NCI-H187 (cell line): ENCODE measurements at places on chromosomes 3 and 15.

- DNase-seq: no peak
Measured at GRCh38 chr15:71313806-71314205, 198.5 kb downstream of the THSD4 start.

- no peak for DNase-seq
Measured at GRCh38 chr3:34107669-34108068, 309.2 kb downstream of the PDCD6IP start.

DNA sequence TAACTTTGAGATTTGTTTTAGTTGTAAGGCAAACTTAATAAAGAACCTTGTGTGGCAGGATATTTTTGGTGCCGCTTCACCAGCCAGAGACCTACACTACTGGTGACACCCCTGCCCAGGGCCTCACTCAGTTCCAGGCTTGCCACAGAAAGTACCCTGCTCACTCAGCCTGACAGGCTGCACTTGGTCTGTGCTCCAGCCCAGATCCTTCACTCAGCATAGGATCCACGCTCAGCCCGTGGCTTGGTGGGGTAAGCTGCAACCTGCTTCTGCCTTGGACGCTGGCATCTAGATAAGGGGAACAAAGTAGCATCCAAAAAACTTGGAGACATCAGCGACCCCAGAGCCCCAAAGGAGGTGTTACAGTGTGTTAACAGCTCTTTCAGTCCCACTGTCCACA is 825.5 kb downstream of the EPHA3 start:
- DNase-seq: no peak

DNA sequence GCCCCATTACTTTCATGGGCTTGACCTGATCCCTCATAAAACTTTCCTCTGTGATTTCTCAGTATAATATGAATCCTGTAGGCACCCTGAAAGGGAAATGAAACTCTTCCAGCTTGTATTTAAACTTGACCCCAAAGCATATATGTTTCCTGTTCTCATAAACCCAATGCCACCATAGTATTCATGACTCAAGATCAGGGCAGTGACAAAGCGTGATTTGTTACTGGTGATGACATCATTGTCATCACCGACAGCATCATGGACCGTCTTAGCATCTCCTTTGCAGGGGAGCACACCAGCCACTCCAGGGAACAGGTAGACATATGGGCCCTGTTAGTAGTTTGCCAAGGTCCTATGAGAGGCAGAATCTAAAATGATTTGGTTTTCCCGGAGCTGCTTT is 741.2 kb downstream of the NR2F2 start:
- DNase-seq: no peak

- DNase-seq: no peak
Measured at GRCh38 chr3:173255555-173255954, 114.5 kb upstream of the SPATA16 start.

- no peak for DNase-seq
Measured at GRCh38 chr3:38029400-38030125, at the start of gene PLCD1. Gene PLCD1 (minus strand): TSS chr3:38029642. CDS start chr3:38029539, 103 bp downstream.

DNA sequence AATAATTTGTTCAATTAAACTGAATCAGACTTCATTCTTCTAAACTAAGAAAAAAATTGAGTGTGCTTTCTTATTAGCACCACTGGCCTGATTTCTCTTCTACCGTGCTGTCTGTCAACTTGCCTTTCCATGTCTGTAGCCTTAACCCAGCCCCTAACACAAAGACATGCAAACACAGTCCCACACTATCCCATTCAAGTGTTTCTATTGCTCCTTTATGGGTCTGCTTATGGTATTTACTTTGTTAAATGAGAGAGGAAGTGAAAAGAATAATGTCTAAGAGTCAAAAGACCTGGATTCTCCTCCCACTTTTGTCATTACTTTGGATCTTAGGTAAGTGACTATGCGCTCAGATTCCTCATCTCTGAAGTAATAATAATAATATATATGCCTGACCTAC is 55.3 kb downstream of the GTF2E1 start:
- no peak for DNase-seq

DNA sequence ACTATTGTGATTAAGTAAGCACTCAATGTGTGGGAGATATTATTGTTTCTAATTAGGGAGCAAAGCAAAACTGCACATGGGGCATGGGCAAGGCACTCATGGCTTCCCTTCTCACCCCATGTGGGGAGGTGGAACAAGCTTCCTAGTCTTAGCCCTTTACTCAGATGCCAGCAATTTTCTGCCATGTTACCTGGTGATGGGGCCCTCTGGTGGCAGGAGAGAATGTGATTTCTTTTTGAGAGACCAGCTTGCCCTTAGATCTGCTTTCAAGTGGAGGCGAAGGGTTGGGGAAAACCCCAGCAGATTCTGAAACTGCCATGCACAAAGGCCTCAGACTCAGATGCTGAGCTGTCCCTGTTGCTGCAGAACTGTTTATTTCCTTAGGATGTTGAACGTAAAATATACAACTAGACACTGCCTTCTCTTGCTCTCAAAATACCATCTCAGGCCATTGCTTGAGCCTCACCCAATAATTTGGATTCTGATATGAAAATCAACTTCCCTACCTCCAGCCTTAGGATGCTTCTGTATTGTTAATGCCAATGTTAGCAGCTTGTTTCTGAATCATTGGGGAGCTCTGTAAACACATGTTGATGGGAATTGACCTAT is 130.2 kb upstream of the TPRG1 start:
- peak; percentile 4 for DNase-seq

GRCh38 chr3:9888540-9888939 is 1.9 kb upstream of the JAGN1 start:
- no peak for DNase-seq

- DNase-seq: no peak
Measured at GRCh38 chr3:177776661-177777101, 579.4 kb upstream of the TBL1XR1 start.

- no peak for DNase-seq
Measured at GRCh38 chr3:123745184-123745855, 138.8 kb downstream of the MYLK start.

DNA sequence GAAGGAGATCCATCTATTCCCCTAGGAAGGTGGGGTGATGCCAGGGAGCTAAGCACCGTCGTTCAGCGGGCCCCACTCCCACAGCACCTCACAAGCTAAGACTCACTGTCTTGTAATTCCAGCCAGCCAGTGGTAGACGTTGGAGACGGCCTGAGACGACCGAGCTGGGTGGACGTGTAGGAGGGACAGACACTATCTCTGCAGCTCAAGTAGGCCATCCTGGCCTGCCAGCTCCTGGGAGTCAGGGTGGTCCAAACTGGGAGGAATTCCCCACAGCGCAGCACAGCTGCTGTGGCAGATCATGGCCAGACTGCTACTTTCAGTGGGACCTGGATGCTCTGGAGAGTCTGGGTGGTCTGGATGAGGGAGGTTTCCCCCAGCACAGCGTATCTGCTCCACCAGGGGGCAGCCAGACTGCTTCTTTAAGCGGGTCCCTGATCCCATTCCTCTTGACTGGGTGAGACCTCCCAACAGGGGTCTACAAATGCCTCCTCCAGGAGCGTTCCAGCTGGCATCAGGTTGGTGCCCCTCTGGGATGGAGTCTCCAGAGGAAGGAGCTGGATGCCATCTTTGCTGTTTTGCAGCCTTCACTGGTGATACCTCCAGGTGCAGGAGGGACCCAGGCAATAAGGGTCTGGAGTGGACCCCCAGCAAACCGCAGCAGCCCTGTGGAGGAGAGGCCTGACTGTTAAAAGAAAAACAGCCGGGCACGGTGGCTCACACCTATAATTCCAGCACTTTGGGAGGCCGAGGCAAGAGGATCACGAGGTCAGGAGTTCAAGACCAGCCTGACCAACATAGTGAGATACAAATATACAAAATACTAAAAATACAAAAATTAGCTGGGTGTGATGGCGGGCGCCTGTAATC is 27.6 kb downstream of the GNB5 start:
- no peak for DNase-seq
